ENCODE measurements at places on chromosomes 6 and 20. TPM values are rescaled to one million over a fixed set of nuclear protein-coding genes. Genes with fewer than 3 reads are reported as not detected.
A peak's percentile ranks its signal among the peaks of the same experiment; 100 is the strongest.

Gene OPRM1
- not detected for total RNA-seq

Gene KIF25
- 0.51 TPM for total RNA-seq

Gene RPL7L1
- 140 TPM for total RNA-seq

Gene SPATA25
- total RNA-seq: 2.1 TPM

DNA sequence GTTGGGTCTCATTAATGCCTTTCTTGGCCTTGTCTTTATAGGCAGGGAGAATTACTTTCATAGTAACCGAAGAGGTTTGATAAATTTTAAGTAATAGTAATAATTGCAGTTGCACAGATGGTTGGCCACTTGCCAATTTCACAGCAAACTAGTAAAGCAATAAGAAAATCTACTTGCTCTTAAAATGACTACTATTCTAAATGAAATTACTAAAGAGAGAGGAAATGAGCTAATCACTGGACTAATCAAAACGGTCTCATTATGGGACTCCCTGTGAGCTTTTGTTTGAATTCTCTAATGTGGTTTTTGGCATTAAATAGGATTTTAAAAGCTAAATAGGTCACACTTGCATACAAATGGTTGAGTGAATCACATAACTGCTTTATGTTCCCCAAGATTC is 227.4 kb upstream of the PLN start:
- H3K4me3 ChIP-seq: no peak overlapping the region
- H3K27me3 ChIP-seq: no peaks in the 10 kb centered on the region
- H3K27ac ChIP-seq: no peak overlapping the region

GRCh38 chr6:166381733-166382499 is 824 bp downstream of the MPC1 start:
- peak overlapping the region; percentile 24 for H3K27ac ChIP-seq
- DNase-seq: peak; percentile 60
- H3K27me3 ChIP-seq: no peaks in the 10 kb centered on the region
- H3K36me3 ChIP-seq: no peaks in the 10 kb centered on the region
- peak overlapping the region; percentile 79 for H3K4me3 ChIP-seq

- H3K4me3 ChIP-seq: no peak overlapping the region
- no peaks in the 10 kb centered on the region for H3K27me3 ChIP-seq
- peak overlapping the region; percentile 96 for H3K27ac ChIP-seq
- peaks cover 7% of the 10 kb centered on the region for H3K36me3 ChIP-seq
- peak; percentile 62 for DNase-seq
Measured at GRCh38 chr20:48684501-48685041, 143.2 kb downstream of the PREX1 start.

- no peaks in the 10 kb centered on the region for H3K4me1 ChIP-seq
- H3K27ac ChIP-seq: no peak overlapping the region
- peaks cover 48% of the 10 kb centered on the region for H3K36me3 ChIP-seq
- H3K4me3 ChIP-seq: no peak overlapping the region
Measured at GRCh38 chr20:62898970-62899632, 27.2 kb downstream of the DIDO1 start.

DNA sequence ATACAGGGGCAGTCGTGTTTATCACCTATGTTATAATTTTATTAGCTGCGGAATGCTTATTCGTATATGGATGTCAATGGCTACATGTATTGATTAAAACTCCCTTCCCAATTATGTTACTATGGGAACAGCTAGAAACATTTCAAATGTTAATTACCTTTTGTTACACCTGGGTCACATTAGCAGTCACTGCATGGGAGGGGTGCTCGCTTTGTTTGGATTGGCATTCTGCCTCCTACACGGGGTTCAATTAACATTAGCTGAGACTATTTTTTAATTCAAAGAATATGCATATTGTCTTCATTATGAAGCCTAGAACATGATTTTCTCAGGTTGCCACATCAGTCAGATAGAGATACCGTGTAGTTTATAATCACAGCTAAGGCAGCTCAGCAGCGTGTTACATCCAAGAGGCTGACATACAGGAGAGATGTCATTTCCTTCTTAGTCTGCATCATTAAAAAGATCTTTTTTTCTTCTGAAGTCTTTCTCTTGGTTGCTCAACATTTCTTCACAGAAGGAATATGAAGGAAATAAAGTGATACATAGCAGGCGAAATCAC is 76.2 kb upstream of the RPS6KA2 start:
- H3K36me3 ChIP-seq: no peaks in the 10 kb centered on the region
- H3K4me3 ChIP-seq: no peak overlapping the region
- no peak for DNase-seq
- no peaks in the 10 kb centered on the region for H3K4me1 ChIP-seq
- H3K27ac ChIP-seq: no peak overlapping the region

GRCh38 chr6:159693128-159693893 is at the start of gene SOD2:
Gene SOD2, minus strand, starts transcription at chr6:159693241. Its CDS starts 74 bp downstream, at chr6:159693167.
- peak; percentile 94 for DNase-seq
- H3K4me1 ChIP-seq: peaks cover 7% of the 10 kb centered on the region
- no peaks in the 10 kb centered on the region for H3K27me3 ChIP-seq
- H3K27ac ChIP-seq: peak within 1 kb of the TSS; percentile 96
- peak within 1 kb of the TSS; percentile 98 for H3K4me3 ChIP-seq

DNA sequence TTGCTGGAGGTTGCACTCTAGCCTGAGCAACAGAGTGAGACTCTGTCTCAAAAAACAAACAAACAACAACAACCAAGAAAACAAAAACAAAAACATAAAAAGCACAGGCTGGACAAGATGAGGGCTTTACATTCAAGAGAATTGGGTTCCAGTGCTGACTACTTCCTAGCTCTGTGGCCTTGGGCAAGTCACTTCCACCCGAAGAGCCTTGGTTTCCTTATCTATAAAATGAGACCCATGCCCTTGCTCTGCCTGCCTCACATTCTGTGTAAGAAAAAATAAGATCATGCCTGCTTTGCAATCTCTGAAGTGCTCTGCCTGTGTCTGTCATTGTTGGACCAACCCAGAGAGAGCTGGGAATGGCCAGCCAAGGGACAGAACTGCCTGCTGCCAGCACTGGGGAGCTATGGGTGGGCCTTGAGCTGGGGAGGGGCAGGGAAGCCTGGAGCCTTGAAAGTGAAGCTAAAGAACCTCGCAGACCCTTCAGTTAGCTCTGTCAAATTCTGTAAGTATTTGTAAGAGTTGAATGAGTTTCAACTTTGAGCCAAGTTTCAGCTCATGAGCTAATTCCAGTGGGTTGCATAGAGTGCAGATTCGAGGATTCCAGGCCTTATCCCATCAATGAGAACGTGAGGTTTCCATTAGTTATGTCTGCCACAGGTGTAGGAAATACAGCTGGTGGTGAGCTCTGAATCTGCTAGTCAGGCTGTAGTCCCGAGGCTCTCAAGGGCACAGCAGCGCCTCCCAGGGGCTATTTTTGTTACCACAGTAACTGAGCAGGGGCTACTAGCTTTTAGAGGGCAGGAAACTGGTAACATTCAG is 93.2 kb downstream of the DLGAP4 start:
- no peak overlapping the region for H3K4me3 ChIP-seq
- peak; percentile 72 for DNase-seq
- peaks cover 4% of the 10 kb centered on the region for H3K4me1 ChIP-seq
- peaks cover 19% of the 10 kb centered on the region for H3K27me3 ChIP-seq
- H3K27ac ChIP-seq: no peak overlapping the region

- DNase-seq: no peak
- H3K4me1 ChIP-seq: no peaks in the 10 kb centered on the region
- no peak overlapping the region for H3K4me3 ChIP-seq
- H3K36me3 ChIP-seq: no peaks in the 10 kb centered on the region
- H3K27me3 ChIP-seq: no peaks in the 10 kb centered on the region
Measured at GRCh38 chr6:97085772-97086171, 161.2 kb downstream of the KLHL32 start.

DNA sequence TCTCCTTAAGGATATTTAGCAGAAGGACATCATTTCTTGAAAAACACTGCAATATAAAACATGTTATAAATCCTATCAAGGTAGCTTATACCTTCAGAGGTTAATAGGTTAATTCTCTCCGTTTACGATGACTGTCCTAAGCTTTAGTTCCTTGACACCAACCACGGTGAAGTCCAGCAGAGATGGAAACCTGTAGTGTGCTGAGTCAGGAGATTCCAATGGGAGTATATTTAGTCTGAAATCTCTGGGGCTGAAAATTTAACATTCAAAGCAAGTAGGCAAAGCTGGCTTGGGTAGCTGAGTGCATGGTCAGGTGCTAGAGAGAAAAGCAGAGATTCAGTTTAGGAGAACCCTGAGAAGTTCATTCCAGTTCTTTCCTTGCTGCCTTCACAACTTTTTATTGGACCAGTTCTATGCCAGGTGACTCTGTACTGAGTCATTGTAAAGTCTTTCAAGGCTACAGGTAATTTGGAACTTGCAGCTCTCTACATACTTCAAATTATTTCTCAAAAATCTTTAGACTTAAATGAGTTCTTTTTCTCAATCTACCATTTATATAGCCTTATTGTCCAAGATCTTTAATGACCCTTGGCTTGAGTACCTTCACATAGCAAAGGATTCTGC is 1009.4 kb upstream of the FLRT3 start:
- H3K4me1 ChIP-seq: no peaks in the 10 kb centered on the region
- no peak overlapping the region for H3K4me3 ChIP-seq

GRCh38 chr6:166551754-166552495 is 34.6 kb downstream of the RAMACL start:
- H3K27me3 ChIP-seq: no peaks in the 10 kb centered on the region
- H3K36me3 ChIP-seq: no peaks in the 10 kb centered on the region

- DNase-seq: no peak
- H3K36me3 ChIP-seq: no peaks in the 10 kb centered on the region
- no peak overlapping the region for H3K27ac ChIP-seq
- H3K4me3 ChIP-seq: no peak overlapping the region
- no peaks in the 10 kb centered on the region for H3K4me1 ChIP-seq
Measured at GRCh38 chr20:51493346-51493791, 49.1 kb downstream of the NFATC2 start.

GRCh38 chr6:41122373-41122772 is 31.8 kb downstream of the TREML1 start:
- H3K4me1 ChIP-seq: 0 out of 2 replicates have a peak, but pooled peaks cover 5% of the 10 kb centered on the region
- no peak for DNase-seq
- no peaks in the 10 kb centered on the region for H3K27me3 ChIP-seq
- H3K27ac ChIP-seq: no peak overlapping the region

GRCh38 chr6:111477481-111477938 is 5.5 kb downstream of the REV3L start:
- H3K27me3 ChIP-seq: no peaks in the 10 kb centered on the region
- H3K4me3 ChIP-seq: no peak overlapping the region
- H3K36me3 ChIP-seq: no peaks in the 10 kb centered on the region
- DNase-seq: no peak
- H3K27ac ChIP-seq: peak overlapping the region; percentile 44

GRCh38 chr6:158662954-158663624 is 13.2 kb downstream of the SYTL3 start:
- H3K27ac ChIP-seq: peak overlapping the region; percentile 91
- no peaks in the 10 kb centered on the region for H3K36me3 ChIP-seq
- H3K4me1 ChIP-seq: peaks cover 10% of the 10 kb centered on the region
- peak overlapping the region; percentile 59 for H3K4me3 ChIP-seq
- peak; percentile 86 for DNase-seq

- no peaks in the 10 kb centered on the region for H3K4me1 ChIP-seq
- no peak overlapping the region for H3K27ac ChIP-seq
- no peak overlapping the region for H3K4me3 ChIP-seq
- DNase-seq: no peak
- H3K36me3 ChIP-seq: no peaks in the 10 kb centered on the region
- no peaks in the 10 kb centered on the region for H3K27me3 ChIP-seq
Measured at GRCh38 chr6:53216301-53216700, 67.7 kb upstream of the GCM1 start.

- peaks cover 35% of the 10 kb centered on the region for H3K27me3 ChIP-seq
- no peak for DNase-seq
- H3K27ac ChIP-seq: no peak overlapping the region
- no peak overlapping the region for H3K4me3 ChIP-seq
- H3K4me1 ChIP-seq: peaks cover 5% of the 10 kb centered on the region
Measured at GRCh38 chr20:50215101-50215690, 24.6 kb downstream of the CEBPB start.

- peaks cover 10% of the 10 kb centered on the region for H3K27me3 ChIP-seq
- no peaks in the 10 kb centered on the region for H3K36me3 ChIP-seq
- no peak for DNase-seq
- no peaks in the 10 kb centered on the region for H3K4me1 ChIP-seq
- H3K27ac ChIP-seq: no peak overlapping the region
Measured at GRCh38 chr6:106102034-106102433, 15.9 kb downstream of the PRDM1 start.

DNA sequence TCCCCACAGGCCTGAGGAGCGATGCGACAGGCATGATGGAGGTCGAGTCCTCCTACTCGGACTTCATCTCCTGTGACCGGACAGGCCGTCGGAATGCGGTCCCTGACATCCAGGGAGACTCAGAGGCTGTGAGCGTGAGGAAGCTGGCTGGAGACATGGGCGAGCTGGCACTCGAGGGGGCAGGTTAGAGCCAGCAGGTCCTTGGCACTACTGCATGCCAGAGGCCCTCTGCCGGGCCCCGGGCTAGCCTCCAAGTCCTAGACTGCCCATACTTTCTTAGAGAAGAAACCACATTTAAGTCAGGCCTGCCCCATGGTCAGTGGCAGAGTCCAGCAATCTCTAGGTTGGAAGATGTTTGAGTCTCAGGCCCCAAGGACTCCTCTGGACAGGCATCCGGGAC is 32.1 kb downstream of the PKIG start:
- no peak for DNase-seq
- no peak overlapping the region for H3K4me3 ChIP-seq
- H3K4me1 ChIP-seq: peaks cover 6% of the 10 kb centered on the region
- no peaks in the 10 kb centered on the region for H3K27me3 ChIP-seq
- H3K36me3 ChIP-seq: 0 out of 2 replicates have a peak, but pooled peaks cover 3% of the 10 kb centered on the region

Measured in SJCRH30 (cell line).